Mesenchymal stem cell (in vitro differentiated cells and primary cell): ENCODE measurements at places on chromosomes 4 and X.

DNA sequence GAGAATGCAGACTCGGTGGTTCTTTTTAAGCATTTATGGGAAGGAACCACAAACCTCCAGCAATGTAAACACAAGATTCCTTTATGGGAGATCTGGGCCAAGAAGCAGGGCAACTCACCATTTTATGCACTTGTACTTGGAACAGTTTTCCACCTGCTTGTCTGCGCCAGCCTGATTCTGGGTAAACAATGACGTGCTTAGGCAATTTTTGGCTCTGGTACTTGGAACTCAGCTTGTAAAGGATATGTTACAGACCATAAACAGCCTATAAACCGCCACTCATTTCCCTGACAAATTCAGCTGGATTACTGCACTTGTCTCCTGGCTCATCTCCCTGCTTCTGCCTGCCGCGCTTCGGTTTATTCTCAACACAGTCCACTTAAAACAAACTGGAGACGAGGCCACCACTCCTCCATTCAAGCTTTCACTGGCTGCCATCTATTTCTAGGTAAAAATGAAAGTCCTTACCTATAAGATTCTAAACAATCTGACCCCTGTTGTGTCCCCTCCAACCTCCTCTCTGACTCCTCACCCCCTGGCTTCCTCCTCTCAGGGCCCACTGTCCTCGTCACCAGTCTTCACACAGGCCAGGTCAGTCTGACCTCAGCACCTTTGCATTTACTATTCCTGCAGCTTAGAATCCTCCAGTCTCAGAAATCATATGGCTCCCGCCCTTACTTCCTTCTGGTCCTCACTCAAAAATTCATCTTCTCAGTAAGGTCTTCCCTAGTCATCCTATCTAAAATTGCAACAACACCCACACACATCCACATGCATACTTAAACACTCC, 205.9 kb upstream of the GALNT7 start:
- peak; percentile 70 for DNase-seq

DNA sequence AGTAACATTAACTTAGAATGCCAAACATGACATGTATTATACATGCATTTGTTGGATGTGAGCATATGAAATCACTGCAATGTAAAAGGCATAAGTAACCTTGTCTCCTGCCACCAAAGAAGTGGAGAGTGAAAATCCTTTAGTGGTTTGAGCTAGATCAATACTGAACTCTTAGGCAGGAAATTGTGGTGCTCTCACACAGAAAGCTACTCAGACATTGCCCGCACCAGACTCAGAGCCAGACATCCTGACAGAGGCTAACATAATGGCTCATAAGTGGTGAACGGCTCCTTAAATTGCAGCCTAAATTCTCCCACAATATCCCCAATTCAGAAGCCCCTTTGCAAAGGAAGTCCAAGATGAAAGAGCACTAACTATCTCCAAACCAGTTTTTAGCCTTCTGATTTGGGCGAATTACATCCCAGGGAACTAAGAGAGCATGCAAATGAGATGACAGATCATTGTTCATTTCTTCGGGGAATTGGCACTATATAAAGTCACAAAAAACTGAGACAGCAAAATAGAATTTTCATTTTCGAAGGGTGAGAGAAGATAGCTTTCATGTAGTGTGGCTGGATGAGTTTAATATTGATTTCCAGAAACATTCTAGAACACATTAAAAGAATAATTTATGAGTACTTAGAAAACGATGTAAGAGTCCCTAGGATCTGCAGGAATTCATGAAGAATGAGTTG, 233.6 kb upstream of the RPS6KA3 start:
- DNase-seq, result peak; percentile 24

GRCh38 chr4:77052352-77052751, 23.4 kb downstream of the CCNI start:
- DNase-seq, result peak; percentile 52

GRCh38 chr4:10186228-10187214, 69.9 kb upstream of the WDR1 start:
- DNase-seq, result no peak

DNA sequence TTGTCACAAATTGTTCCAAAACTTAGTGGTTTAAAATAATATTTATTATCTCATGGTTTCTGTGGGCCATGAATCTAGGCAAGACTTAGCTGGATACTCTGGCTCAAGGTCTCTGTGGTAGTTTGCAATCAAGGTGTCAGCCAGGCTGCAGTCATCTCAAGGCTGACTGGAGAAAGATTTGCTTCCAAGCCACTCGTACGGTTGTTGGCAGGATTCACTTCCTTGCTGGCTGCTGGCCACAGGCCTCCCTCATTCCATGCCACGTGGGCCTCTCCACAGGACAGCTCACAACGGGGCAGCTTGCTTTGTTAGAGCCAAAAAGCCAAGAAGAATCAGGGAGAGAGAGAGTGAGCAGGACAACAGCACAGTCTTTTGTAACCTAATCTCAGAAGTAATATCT, 101.4 kb downstream of the WWC2 start:
- DNase-seq, result peak; percentile 56

GRCh38 chrX:34341258-34341657, 209.1 kb upstream of the FAM47A start:
- DNase-seq, result no peak

- DNase-seq, result peak; percentile 53
Observed at GRCh38 chrX:10615931-10616774, 4.2 kb downstream of the MID1 start.

DNA sequence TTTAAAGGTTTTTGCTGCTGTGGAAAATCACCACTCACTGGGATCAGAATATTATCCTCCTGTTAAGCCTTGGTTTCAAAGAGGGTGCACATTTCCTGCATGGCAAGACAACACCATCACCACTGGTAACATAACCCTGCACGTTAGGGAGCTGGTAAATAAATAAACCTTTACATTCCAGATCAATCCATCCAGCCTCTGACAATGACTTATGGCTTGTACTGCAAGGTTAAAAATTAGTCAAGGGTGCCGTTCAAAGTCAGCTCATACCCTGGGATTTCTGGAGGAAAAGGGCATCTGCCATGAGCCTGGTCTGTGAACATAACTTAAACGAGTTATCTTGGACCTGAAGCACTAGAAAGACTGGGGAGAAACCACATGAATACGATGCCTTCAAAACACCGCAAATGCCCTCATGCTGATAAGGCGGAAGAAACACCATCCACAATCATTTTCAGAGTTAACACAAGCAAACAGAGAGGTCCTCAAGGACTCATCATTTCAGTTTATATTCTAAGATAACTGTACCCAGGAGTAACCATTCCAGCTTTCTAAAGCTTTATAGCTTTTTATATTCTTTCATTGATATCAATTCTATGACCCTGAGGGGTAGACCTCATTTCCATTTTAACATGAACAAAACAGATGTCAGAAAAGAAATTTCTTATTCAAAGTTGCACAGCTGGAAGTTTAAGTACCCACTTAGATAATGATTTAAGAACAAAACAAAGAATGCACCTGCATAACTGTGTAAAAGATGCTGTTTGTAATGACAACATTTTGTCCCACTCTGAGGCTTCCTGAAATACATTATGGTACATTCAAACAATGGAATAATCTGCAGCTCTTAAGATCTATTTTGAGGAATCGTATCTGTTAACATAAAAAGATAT, 103.1 kb downstream of the NPNT start:
- no peak for DNase-seq

- no peak for DNase-seq
Observed at GRCh38 chr4:81740487-81740886, 268.8 kb upstream of the RASGEF1B start.

- no peak for DNase-seq
Observed at GRCh38 chrX:137342969-137343368, 223.0 kb upstream of the ZIC3 start.

DNA sequence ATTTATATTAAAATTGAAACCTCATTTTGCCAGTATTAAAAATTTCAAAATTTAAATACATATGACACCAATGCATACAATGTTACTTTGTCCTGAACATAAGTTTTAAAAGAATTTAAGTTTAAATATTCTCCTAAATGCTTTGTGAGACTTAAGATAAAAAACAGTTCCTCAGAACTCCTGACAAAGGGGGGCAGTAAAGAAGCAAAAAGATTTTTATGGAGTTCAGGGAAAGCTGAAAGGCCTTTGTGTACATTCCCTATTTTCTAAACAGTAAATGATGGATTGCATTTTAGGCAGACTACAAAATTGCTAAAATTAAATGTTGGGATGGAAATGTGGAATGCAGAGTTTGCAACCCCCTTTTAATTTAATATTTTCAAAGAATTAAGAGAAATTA, 81.7 kb downstream of the SNCA start:
- DNase-seq, result peak; percentile 26

DNA sequence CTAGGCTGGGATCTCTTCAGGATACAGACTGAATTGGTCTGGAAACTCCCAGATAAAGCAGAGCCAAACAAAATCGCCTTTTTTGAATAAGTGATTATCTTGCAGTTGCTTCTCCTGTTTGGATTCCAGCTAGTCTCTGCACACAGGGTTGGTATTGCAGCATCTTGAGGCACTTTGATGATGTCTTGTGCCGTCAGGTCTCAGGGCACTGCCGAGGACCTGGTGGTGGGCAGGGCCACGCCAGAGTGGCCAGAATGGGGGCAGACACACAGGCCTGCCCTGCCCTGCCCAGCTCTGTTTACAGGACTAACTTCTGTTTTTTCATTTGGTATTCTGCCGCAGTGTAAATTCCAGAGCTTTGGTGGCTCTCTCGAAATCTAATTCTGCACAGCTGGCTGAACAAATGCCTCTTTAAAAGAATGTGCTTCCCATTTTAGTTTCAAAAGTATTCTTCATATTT, 276.1 kb downstream of the NR3C2 start:
- DNase-seq, result no peak

- DNase-seq, result peak; percentile 53
Observed at GRCh38 chr4:86560447-86560846, 33.7 kb upstream of the PTPN13 start.

GRCh38 chr4:113236916-113237315, 187.5 kb downstream of the ANK2 start:
- no peak for DNase-seq

- DNase-seq, result peak; percentile 25
Observed at GRCh38 chr4:151169900-151170299, 70.5 kb downstream of the RPS3A start.

DNA sequence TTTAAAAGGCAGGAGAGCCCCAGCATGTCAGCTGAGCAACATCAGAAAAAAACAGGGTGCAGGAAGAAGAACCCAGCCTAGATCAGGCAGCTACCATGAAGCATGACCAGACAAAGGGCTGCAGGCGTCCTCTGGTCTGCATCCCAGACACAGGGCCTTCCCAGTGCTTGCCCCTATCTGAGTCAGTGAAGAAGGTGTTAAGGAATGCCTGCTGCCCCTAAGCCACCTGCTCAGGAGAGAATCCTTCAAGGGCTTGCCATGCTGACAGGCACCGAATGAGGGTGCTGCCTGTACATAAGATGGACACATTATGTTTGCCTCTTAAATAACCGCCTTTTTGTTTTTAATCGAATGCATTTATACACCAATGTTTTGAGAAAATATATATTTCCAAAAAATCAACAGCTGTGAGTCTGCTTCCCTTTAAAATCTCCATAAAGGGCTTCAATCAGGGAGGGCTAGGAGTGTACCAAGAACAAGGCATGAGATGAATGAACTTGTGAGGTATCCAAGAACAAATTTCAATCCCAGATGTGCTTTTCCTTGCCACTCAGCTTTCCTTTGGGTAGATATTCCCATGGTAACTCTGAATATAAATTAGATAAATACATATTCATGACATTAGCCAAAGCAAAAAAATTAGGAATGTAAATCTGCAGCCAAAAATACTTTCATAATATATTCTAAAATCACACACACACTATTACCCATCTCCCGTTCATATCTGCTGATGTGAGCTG, 85.1 kb downstream of the SLC9A7 start:
- DNase-seq, result no peak

DNA sequence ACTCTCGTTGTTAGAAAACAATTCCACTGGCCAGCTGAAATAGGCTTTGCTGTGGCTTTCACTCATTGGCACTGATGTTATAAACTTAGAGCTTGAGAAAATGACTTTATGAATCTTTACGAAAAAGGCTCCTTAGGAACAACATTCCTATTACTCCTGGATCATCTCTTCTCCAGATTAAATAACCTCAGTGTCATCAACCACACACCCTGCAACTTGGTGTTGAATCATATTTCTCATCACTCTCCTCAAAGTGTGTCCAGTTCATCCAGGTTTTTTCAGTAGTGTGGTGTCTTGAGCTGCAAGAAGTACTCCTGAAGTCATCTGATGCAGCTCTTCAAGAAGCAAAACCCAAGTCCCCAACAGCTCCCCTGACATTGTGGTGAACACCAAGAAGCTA, 28.1 kb upstream of the ANOS1 start:
- DNase-seq, result no peak

DNA sequence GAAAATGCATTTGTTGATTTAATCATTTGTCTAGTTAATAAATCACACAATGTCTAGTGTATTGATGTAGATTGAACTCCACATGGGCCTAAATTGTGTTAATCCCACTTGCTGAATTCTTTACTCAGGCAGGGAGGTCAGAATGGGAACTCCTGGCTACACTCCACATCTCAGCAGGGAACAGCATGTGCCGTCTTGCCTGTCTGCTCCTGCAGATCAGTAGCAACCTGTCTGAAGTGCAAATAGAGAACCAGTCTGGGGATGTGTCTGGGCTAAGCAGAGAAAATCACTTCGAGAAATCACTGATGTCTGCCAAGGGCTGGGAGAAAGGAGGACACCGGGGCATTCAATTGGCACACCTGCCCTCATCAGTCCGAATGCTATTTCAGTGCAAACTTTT, 16.5 kb upstream of the MXRA5 start:
- no peak for DNase-seq

- peak; percentile 87 for DNase-seq
Observed at GRCh38 chr4:39362827-39363226, 3.3 kb downstream of the RFC1 start.

- DNase-seq, result no peak
Observed at GRCh38 chr4:3510481-3510880, 21.7 kb downstream of the LRPAP1 start.

DNA sequence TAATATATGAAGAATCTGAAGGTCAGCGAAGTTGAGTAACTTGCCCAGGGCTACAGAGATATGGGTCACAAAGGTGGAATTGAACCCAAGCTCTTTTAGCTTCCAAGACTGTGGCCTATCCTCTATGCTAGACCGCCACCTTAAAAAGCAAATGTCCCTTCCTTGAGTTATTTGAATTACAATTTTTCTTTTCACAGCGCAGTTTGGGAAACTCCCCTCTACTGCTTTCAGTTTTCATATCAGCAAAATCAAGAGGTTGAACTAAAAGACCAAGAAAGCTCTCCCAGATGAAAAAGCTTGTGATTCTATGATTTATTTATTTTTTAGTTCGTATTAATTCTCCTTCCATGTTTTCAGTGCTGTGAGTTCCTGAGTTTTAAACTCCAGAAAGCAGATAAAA, 174.5 kb upstream of the C1QTNF7 start:
- no peak for DNase-seq

DNA sequence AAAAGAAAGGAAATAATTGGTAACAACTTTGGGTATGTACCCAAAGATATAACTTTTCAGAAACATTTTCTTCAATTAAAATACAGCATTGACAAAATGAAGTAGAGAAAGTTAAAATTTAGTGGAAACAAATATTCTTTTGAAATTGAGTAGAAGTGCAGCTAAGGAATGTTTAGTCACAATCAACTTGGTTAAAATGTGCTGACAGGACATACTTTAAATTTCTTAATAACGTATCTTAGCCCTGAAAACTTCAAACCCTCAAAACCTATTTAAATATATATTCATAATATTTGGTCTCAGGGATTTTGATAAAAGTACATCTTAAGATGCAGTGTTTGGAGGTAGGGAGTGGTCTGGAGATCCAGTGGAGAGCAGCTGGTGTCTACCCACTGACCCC, 240.8 kb downstream of the DKK2 start:
- DNase-seq, result no peak
